ENCODE measurements at places on chromosomes 1 and 21. TPM values are rescaled to one million over a fixed set of nuclear protein-coding genes. Genes with fewer than 3 reads are reported as not detected.

The TCHH gene
- 0.03 TPM for polyA plus RNA-seq

The MNDA gene
- polyA plus RNA-seq, result 2.9 TPM

The SDC3 gene
- 42.3 TPM for polyA plus RNA-seq

The GLUL gene
- 438 TPM for polyA plus RNA-seq

The PLPPR4 gene
- polyA plus RNA-seq, result 6.9 TPM

DNA sequence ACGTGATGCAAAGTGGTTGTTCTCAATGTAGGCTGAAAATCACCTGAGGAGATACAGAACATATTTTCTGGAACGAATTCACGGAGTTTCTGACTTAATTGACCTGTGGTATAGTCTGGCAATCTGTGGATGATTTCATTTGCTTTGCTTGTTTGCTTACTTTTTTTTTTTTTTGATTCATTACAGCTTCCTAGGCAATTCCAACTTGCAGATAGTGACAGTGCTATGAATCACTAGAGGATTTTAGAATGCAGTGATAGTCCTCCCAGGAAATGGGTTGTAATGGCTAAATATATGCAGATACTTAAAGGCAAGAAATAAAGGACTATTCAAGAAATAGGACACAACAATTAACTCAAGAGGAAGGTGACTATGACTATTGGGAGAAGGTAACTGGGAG, 1378.1 kb upstream of the PRMT6 start:
- DNase-seq, result no peak

DNA sequence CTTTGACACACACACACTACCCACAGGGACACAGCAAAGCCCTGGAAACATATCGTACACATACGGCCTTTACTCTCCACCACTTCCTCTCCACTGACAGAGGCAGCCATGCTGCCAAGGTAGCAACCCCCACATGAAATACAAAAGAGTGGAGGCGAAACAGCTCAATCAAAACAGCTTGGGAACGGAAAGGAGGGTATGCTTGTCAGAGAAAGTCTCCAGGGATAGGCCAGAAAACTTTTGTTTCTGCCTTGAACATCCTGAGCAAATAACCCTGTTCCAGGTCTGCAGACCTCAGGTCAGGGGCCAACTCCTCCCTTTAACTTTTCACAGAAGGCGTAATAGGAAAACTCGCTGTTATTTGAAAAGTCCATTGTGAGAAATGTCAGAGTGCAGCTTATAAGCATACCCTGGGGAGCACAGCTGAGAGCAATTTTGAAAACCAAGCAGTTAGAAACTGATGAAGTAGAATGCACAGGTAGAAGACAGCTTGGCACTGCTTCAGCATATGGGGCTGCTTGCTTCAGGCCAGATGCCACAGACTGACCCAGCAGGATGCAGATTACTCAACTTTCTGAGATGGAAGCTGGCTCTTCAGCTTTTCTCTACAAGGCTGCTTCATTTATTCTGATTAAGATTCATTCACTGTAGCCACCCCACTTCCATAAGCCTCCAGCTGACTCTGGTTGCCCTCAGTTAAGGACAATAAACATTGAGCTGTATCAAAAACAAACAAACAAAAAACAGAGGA, 18.0 kb downstream of the KIAA0319L start:
- no peak for DNase-seq

DNA sequence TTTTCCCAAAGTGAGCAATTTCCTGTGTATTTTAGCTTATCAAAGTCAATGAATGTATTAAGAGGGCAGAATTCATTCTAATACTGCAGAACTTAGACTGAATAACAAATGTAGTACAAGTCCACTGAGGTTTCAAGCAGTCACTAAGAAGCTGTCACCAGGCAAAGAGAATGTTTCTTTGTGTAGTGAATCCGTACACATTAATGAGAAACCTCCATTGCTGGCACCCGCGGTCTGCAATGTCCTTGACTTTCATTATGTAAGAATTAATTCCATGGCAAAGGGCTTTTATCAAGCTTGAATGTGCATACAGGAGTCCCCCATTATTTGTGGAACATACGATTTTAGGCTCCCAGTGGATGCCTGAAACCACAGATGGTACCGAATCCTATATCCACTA, 719.5 kb upstream of the TMPRSS15 start:
- DNase-seq, result no peak

- no peak for DNase-seq
Measured at GRCh38 chr1:19861842-19862530, 20.2 kb upstream of the OTUD3 start.

DNA sequence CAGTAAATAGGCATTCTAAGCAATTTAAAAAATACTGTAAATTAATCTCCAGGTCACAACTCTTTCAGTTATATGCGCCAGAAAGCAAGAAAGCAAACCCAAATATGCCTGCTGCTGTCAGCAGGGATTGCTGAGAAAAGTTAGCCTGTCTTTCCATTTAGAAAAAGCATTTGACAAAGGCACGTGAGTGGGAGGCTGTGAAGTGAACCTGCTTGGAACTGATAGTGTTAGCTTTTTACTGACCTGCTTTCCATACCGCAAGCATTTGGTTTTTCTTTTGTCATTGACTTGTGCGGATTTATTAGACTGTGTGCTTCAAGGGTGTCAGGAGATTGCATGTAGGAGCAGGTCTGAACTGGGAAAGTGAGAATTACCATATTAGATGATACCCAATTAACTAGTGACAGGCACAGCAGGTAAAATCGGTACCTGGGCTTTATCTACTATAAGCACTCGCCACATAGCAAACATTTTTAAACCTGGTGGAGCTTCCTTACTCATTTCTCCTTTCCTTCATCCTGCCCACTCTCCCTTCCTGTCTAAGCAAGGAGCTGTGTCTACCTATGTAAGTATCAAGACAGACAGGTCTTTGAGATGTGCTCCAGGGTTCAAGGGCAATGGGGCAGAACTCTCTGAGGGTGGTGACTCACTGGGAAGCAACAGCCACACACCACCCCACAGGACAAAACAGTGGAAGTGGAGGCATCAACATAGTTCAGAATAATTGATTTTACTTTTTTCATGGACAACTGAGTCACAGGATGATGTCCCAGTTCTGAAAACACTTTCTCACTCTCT, 323.9 kb downstream of the DISC1 start:
- no peak for DNase-seq

- DNase-seq, result no peak
Measured at GRCh38 chr21:44333509-44334328, 5.5 kb downstream of the CFAP410 start.

DNA sequence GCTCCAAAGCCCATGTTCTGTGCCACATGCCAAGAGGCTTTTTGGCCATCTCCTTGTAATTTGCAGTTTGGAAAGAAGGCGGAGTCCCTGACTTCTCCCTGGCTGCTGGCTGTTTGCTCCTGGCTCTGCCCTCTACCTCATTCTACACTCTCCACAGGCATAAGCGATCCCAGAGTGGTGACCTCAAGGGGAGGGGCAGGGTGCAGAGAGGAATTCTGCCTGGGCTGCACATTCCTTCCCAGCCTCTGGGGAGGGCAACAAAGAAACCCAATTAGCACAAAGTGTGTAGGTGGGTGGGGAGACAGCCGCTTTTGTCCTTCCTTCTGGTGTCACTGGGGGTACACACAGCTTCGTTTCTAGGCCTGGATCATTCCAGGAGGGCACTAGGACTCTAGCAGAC, 95.3 kb downstream of the HIVEP3 start:
- no peak for DNase-seq

- DNase-seq, result no peak
Measured at GRCh38 chr21:42593007-42593814, 60.2 kb upstream of the PDE9A start.

DNA sequence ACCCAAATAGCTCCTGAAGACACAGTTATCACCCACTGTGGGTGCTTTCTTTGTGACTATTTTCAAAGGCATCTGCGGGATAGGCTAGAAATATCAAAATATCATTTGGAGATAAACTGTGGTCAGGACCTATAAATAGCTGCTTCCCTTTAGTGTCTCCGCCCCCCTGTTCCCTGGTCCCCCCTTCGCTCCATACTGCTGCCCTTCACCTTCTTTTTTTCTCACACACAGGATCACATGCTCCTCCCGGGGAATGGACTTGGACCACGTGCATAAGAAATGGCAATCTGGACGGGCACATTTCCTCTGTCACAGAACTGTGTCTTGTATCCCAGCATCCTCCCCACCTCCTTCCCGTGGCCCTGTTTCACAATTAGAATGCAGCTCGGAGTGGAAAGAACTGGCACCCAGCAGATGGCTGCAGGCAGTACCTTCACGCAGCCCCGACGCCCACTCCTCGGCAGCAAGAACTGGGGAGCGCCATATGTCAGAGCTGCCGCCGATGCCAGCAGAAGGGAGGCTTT, 68.8 kb upstream of the SSX2IP start:
- no peak for DNase-seq

DNA sequence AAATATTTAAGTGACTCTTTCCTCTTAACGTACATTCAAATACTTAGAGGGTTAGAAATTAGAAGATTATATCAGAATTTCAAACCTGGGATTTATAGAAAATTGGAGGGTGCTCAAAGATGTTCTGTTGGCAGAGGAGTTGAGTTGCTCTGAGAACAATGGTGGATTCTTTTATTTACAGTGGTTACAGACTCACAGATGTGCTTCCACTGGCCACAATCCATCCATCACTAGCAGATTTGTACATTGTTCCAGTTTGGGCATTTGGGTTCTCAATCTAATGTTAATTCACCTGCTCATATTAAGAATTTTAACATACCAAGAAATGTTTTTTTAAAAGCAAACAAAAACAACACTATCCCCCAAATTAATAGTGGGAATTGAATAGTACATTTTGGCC, 23.5 kb downstream of the DNAJC6 start:
- DNase-seq, result no peak

DNA sequence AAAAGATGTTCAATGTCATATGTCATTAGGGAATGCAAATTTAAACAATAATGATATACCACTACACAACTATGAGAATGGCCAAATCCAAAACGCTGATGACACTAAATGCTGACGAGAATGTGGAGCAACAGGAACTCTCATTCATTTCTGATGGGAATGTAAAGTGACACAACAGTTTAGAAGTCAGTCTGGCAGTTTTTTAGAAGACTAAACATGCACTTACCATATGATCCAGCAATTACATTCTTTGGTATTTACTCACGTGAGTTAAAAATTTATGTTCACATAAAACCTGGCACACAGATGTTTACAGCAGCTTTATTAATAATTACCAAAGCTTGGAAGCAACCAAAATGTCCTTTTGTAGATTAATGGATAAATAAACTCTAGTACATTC, 110.4 kb upstream of the C1orf21 start:
- DNase-seq, result no peak

Data from forelimb muscle (tissue), 1 donor.